WERI-Rb-1 (cell line): ENCODE measurements at places on chromosomes 6 and 20.

DNA sequence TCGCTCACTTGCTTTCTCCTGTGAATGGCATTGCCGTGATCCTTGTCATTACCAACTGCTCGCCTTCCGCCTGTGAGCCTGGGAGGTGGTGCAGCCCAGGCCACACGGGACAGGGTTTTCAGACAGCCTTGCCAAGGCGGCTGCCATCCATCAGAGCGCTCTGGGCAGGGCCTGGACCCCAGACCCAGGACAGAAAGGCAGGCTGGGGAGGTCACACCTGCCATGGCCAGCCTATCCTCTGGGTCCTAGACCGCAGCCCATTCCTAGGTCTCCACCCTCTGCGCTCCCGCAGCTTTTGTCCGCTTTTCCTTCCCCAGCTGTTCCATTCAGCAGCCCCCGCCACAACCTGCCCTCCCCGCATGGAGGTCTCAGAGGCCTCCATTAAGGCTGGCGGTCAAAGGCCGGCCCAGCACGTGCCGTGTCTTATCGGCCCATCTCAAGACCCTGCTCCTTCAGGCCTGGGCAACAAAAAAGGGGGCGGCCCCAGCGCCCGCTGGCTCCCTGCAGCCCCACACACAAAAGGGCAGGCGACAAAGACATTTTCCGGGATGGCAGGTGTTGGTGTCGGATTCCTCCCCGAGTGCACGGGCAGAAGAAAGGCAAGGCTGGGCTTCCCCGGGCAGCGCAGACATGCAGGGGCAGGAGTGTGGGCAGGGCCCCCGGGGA is 28.1 kb downstream of the INSM1 start:
- DNase-seq = no peak

GRCh38 chr6:22783931-22784330 is 214.6 kb downstream of the HDGFL1 start:
- no peak for DNase-seq

DNA sequence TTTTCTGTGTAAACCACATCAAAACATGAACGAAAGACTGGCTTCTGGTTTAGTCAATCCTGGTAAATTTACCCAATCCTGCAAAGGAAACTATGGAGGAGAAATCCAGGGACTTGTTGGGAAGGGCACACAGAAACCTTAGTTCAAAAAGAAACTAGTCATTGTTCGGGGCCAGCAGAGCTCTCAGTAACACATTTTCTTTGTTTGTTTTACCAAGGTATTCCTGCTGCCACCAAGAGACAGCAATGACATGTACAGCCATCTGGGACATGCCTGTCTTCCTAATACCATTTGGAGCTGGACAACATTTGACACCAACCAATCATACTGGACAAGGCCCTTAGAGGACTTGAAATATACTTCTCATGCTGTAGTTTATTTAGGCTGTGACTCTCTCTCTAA is 8.3 kb downstream of the OARD1 start:
- no peak for DNase-seq

DNA sequence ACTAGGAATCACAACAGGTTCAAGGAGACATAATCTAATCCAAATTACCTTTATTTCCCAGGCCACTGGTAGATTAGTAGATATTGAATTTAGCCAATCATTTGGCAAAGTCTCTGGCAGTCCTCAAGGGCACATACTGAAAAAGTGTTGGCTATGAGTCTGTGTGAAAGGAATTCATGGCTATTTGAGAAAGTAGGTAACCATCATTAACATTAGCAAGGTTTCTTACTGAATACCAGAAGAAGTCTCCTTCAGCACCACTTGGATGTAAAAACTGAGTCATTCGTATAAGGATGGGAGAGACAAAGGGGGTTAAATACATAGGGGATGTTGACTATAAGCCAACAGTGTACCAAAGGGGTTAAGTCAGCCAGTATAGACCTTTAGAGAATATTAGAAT is 36.7 kb downstream of the AGPAT4 start:
- DNase-seq = no peak

DNA sequence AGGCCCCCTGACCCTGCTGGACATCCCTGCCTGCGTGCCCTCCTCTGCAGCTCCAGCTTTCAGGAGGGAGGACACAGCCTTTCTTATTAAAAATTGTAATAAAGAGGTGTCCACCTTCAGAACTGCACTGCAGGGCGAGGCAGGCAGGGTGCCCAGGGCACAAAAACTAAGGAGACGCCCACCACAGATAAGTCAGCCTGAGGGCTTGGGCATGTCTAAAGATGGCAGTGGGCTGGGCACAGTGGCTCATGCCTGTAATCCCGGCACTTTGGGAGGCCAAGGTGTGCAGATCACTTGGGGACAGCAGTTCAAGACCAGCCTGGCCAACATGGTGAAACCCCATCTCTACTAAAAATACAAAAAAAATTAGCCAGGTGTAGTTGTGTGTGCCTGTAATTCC is 7.0 kb upstream of the C20orf144 start:
- no peak for DNase-seq

GRCh38 chr6:8180327-8181159 is 78.2 kb upstream of the EEF1E1 start:
- DNase-seq = no peak

GRCh38 chr20:48769069-48769983 is 58.5 kb downstream of the PREX1 start:
- DNase-seq = no peak
